Hematopoietic multipotent progenitor cell (in vitro differentiated cells): ENCODE measurements at places on chromosomes 3 and 15. TPM values are rescaled to one million over a fixed set of nuclear protein-coding genes. Genes with fewer than 3 reads are reported as not detected.
A peak's percentile ranks its signal among the peaks of the same experiment; 100 is the strongest.

- no peak for DNase-seq
These were observed 983.7 kb downstream of the MCTP2 start for GRCh38 chr15:95215017-95215416.

DNA sequence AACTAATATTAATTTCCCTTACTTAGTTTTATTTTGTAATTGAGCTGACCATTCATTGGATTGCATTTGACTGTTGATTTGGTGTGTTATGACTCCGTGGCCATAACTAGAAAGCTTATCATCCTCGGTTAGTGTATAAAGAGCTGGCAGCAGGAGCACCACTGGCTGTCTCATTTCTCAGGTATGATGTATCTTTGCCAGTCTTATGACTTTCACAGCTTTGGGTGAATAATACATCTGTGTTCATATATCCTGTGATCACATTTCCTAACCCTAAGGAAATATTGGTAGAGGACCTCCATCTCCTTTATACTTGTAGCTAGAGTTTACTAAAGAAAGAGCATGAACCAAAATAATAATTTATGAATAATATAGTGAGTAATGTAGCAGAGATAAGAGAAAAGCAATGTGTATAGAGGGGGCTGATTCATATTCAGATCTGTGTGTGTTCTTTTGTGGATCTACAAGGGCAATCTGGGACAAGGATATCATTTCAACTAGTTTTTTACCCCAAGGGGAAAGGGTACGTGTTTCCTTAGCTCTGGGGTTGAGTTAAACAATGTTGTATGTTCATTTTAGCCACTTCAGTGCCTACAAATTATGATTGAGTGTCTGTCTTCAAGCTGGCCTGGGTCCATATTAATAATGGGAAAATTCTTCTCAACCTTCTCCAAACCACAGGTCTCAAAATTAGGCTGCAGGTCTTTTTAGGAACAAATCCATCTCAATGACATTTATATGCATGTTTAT lies 901.7 kb downstream of the NTRK3 start:
- DNase-seq, result no peak

DNA sequence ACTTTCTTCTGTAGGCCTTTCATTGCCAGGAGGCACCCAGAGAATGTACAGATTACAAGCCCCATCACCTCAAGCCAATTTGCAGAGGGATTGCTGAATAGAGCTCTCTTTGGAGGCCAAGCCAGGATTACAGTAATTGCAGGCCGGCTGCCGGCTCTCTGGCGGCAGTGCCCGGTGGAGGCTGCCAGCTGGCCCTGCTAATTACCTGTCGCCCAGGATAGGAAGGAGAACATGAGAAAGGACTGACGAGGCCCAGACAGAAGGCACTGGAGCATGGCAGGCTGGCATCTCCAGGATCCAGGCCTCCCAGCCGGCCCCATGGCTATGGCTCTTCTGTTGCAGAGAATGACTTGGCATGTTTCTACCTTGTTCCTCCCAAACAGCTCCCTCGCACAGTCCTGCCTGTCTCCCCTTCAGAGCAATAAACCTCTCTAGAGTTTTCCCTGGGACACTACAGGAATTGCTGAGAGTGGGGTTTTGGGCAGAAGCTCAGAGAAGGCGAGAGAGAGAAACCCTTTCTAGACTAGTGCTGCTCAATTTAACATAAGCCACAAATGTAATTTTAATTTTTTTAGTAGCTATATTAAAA lies 273.6 kb upstream of the PROK2 start:
- DNase-seq, result no peak

- DNase-seq, result no peak
These were observed 18.8 kb downstream of the BLM start for GRCh38 chr15:90735923-90736322.

- no peak for DNase-seq
These were observed 29.2 kb downstream of the PDHB start for GRCh38 chr3:58404396-58404795.

DNA sequence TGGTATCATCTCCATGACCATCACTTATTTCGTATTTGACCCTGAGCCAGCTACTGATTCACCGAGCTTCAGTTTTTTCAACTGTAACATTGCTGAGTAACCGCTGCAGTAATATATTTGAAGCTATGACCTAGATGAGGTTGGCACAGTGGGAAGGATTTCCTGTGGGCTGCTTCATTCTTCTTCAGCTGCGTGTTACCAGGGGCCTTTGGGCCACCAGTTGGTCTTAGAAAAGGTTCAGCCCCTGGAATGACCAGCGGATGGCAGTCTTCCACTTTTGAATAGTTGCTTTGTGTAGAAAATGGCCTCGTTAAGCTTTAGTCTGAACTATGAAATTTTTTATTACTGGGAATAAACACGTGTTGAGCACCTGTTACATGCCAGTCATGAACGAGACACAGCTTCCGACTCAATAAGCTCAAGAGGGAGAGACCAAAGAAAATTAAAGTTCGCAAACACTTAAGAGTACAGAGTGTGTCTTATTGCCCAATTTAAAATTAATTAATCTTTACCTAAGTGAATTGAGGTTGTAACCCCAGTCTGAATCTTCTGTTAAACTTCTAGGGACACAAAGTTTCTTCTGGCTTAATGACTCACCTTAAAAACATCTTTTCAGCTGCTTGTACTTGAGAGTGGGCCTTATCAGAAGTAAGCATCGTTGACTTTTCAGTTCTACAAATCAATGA lies 57.6 kb upstream of the NR2E3 start:
- DNase-seq, result peak; percentile 48

DNA sequence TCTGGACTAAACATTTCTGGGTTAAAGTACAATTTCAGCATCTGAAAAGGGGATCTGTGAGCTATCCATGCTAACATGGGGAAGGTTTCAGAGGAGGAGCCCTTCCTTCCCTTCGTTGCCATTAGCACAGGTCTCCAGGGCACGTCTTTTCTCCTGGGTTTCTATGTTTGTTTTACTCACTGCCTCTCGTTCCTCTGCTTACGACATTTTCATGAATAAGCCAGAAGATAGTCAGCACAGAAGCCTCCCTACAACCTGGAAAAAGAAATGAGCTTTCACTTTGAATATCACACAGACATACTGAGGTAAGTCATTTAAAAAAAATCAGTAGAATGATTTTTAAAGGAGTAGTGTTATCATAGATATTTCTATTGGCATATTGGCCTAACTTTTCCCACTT lies 117.2 kb upstream of the KCNMB2 start:
- no peak for DNase-seq

CCR3 gene
- 0.27 TPM for total RNA-seq

KIF15 gene
- total RNA-seq, result 1.1 TPM

SCG5 gene
- 0.27 TPM for total RNA-seq

CALML4 gene
- total RNA-seq, result 9.7 TPM

CKMT1A gene
- total RNA-seq, result not detected
